Nasal cavity respiratory epithelium epithelial cell of viscerocranial mucosa (primary cell): ENCODE measurements at places on chromosomes 16 and 17. TPM values are rescaled to one million over a fixed set of nuclear protein-coding genes. Genes with fewer than 3 reads are reported as not detected.

PRSS21 gene
- total RNA-seq = 3.8 and 4.6 TPM in 2 replicates

ARHGDIG gene
- total RNA-seq = 0.34 TPM in 1 of 2 replicates, not detected in the other

ACSM2A gene
- total RNA-seq = not detected in 2 replicates

WFIKKN1 gene
- total RNA-seq = under 0.01 and 0.71 TPM in 2 replicates

BLMH gene
- total RNA-seq = 25.6 and 31.5 TPM in 2 replicates

TRIM25 gene
- total RNA-seq = 57.4 and 73.4 TPM in 2 replicates

GALK1 gene
- total RNA-seq = 9.9 and 16.0 TPM in 2 replicates

SDR42E2 gene
- not detected in 2 replicates for total RNA-seq

IRF8 gene
- total RNA-seq = not detected in 2 replicates

LPO gene
- total RNA-seq = under 0.01 and 0.21 TPM in 2 replicates

STX1B gene
- total RNA-seq = under 0.01 and 0.07 TPM in 2 replicates

EXOC3L1 gene
- not detected in 2 replicates for total RNA-seq

ASPHD1 gene
- 1.6 and 4.4 TPM in 2 replicates for total RNA-seq
